ENCODE measurements at places on chromosomes 11 and 22.
A peak's percentile ranks its signal among the peaks of the same experiment; 100 is the strongest.

DNA sequence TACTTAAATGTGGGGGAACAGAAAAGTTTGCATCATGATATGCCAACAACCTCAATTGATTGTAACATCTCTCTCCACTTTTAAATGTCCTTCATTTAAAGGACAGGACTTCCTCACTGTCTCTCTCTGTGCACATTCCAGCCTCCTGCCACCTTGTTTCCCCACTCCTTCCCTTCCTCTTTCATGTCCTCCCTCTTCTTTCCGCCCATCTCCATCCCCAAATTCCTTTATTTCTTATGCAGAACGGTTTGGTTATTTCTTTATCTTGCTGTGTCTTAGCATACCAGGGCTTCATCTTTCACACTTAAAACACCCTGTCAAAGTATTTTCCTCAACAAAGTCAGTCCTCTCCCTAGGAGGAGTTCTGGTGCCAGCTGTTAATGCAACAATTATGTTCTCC, 293.8 kb downstream of the NXPE2 start:
- no peak for DNase-seq

- DNase-seq = no peak
Observed at GRCh38 chr11:92464822-92465221, 240.2 kb downstream of the FAT3 start.

GRCh38 chr11:119181677-119182412, 3.4 kb upstream of the NHERF4 start:
- DNase-seq = no peak

DNA sequence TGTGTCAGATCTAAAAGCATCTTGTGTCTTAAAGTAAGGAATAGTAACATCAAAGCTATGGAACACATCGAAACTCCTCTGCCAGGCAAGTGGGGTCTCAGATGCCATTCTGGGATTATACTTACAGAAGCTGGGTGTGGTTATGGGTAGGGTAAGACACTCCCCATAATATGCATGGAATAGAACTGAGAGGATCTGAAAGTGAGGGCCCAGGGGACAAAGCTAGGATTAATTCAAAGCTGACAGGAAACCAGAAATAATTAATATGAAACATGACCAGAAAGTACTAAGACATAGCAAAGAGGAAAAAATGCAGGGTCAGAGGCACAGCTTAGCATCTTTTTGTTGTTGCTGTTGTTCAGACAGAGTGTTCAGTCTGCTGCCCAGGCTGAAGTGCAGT, 40.2 kb upstream of the EED start:
- DNase-seq = no peak

DNA sequence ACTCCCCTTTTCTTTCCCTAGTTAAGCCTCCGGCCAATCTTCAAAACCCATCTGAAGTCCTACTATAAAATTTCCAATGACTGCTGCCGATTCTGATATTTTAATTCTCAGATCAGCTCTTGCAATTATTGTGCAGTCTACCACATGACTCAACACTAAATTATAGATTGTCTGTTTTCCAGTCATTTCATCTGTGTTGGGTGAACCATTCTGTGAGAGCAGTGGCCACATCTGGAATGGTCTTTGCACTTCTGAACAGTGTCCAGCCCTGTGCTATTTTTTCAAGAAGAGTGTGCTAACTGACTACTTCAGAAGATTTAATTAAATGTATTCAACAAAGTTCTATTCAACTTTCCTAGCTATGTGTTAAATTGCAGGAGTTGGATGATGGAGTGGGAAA, 47.2 kb upstream of the MMP7 start:
- no peak for DNase-seq

- DNase-seq = no peak
Observed at GRCh38 chr11:133202816-133203215, 329.5 kb downstream of the OPCML start.

GRCh38 chr11:34395916-34396550, 38.2 kb upstream of the ABTB2 start:
- no peak for DNase-seq

GRCh38 chr22:21014726-21015465, at the start of gene P2RX6:
Gene P2RX6, plus strand, starts transcription at chr22:21015165. Its CDS starts 10 bp downstream, at chr22:21015175.
- peak; percentile 86 for DNase-seq
